Stimulated activated CD8-positive, alpha-beta memory T cell treated with anti-CD3 and anti-CD28 coated beads, Interleukin-2, amount 100 ng/mL, for 1 hour (primary cell): ENCODE measurements at places on chromosomes 5 and 9.

DNA sequence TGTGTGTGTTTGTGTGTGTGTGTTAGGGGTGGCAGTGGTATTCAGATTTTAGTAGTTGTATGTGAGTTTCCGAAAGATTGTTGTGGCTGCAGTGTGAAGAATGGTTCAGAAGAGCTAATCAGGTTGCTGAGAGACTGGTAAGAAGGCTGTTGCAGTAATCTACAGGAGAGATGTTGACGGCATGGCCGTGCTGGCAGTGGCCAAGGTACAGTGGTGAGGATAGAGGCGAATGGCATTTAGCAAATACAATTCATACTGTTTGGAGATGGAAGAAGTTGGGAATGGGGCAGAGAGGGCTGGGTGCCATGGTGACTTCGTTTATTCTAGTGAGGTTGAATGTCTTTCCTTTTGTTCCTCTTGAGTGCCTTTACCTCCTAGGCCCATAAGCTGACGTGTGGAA, 77.5 kb upstream of the SPATA31D4 start:
- DNase-seq = no peak

- no peak for DNase-seq
Measured at GRCh38 chr9:27530915-27531755, 1.5 kb upstream of the MOB3B start.

DNA sequence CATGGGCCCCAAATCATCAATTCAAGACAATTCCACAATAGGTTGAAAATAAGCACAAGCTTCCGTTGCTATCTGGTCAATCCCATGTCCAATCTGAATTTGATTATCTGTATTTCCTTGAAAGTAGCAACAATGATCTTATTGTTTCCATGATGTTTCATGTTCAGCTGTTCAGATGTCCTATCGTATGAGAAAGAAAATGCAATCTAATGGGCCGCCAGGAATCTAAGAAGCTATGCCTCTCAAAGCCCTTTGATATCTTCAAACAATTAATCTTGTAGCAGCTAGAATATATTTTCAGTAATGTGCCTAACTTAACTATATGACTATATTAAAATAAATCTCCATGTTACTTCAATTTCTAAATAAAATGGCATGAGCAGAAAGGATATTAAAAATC, 32.1 kb upstream of the ALDOB start:
- DNase-seq = no peak

DNA sequence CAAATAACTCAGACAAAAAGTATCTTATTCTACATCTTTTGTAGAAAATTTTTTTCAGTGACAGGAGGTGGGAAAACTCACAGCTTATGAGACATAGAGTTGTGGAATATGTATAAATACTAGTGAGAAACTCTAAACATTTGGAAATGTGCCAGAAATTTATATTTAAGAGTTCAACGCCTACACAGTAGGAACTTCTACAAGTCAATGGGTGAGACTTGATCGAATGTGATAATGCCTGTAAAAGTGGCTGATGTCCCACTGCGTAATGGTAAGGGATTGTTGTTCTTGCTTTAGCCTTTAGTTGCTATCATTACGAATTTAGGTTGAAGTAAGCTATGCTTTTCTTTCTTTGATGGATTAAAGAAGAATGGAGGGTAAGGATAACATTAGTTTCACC, 40.0 kb upstream of the RICTOR start:
- no peak for DNase-seq

DNA sequence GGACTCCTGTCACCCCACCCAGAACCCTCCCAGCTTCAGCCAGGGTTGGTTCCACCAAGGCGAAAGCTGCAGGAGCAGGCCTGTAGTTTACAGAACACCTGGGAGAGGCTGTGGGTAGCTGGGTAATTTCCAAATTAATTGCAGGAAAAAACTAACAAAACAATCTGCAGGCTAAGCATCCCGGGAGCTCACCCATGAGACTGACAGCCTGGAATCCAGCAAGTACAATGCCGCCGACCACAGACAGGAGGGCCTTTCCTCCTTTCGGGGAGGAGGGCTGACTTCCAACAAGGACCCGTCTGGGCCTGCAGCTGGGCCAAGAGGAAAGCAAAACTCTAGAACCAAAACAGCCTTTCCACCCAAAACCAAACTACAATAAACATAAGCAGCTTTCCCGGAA, 10.3 kb downstream of the FOXE1 start:
- DNase-seq = no peak
